ENCODE measurements at places on chromosomes 2 and 18. TPM values are rescaled to one million over a fixed set of nuclear protein-coding genes. Genes with fewer than 3 reads are reported as not detected.

The MOGAT1 gene
- not detected for total RNA-seq

The WNT6 gene
- 2.1 TPM for total RNA-seq

The CDH2 gene
- total RNA-seq, result 32.5 TPM

The HYCC2 gene
- total RNA-seq, result 6.1 TPM

The RAB6C gene
- not detected for total RNA-seq

The INPP5D gene
- not detected for total RNA-seq

The PREB gene
- 51.9 TPM for total RNA-seq

The CWC22 gene
- 8.9 TPM for total RNA-seq

The STK16 gene
- 32.8 TPM for total RNA-seq

The TTC31 gene
- 9.2 TPM for total RNA-seq

The PLEK gene
- total RNA-seq, result not detected

The SLC11A1 gene
- total RNA-seq, result 0.10 TPM
